ENCODE measurements at places on chromosomes 11 and 22.

DNA sequence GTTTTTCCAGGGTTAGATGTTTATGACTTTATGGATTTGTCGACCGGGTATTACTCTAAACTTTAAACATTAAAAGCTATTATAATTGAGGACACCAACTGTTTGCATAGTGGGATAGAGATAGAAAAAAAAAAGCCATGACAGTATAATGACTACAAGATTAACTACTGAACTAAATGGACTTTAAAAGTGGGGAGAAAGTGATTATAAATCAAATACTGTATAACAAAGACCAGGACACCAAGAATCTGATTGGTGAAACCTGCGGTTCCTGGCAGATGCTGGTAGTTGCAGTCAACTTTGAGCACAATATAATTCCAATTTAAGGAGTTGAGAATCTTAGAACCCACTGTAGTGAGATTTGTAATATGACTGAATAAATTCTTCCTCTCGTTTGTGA is 2.5 kb downstream of the CRKL start:
- DNase-seq: no peak

DNA sequence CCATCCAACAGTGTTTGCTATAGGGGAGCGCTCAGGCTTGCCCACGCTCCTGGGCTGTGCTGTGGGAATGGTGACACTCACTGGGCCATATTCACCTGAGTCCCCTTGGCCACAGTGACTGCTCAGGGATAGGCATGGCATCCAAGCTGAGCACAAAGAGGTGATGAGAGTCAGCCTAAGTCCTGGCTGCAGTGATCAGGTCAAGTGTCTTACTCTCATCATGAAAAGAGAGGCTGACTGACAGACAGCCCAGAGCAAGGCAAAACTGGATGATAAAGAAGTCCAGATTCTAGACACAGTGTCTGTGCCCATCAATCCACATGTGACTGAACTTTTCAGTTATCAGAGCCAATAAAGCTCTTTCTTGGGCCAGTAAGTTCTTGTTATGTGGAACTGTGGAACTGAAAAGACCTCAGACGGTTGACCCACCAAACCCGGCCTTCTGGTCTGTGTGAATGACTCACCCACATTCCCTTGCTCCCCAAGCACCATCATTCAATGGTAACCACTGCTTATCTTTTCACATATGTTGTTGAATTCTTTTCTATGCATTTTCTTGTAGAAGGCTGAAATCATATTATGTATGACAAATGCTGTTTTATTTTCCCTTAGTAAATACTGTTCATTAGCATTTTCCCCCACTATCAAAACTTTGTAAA is 43.2 kb upstream of the YPEL1 start:
- peak; percentile 77 for DNase-seq

GRCh38 chr11:128786507-128786906 is 80.6 kb downstream of the KCNJ1 start:
- no peak for DNase-seq

- DNase-seq: no peak
Measured at GRCh38 chr11:12099132-12099873, 11.1 kb upstream of the MICAL2 start.

GRCh38 chr11:1922481-1923081 is 3.1 kb downstream of the TNNT3 start:
- no peak for DNase-seq

DNA sequence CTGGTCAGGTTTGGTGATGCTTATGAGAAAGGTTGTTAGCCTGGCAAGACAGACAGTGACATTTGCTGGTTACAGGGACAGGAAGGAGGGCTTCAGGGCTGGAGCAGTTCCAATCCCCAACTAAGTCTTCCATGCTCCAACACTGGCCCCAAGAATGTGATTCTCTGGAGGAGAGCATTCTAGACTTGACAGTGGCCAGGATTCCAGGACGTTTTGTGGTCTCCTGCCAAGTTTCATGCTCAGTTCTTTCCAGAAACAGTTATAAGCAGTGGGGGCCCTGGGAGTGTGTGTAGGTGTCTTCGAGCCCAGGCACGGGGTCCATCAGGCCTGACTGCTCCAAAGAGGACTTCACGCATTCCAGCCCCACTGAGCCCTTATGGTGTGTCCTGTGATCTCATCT is 8.9 kb upstream of the GRK3 start:
- DNase-seq: peak; percentile 36

- peak; percentile 49 for DNase-seq
Measured at GRCh38 chr22:35638001-35638400, 10.2 kb upstream of the APOL6 start.

DNA sequence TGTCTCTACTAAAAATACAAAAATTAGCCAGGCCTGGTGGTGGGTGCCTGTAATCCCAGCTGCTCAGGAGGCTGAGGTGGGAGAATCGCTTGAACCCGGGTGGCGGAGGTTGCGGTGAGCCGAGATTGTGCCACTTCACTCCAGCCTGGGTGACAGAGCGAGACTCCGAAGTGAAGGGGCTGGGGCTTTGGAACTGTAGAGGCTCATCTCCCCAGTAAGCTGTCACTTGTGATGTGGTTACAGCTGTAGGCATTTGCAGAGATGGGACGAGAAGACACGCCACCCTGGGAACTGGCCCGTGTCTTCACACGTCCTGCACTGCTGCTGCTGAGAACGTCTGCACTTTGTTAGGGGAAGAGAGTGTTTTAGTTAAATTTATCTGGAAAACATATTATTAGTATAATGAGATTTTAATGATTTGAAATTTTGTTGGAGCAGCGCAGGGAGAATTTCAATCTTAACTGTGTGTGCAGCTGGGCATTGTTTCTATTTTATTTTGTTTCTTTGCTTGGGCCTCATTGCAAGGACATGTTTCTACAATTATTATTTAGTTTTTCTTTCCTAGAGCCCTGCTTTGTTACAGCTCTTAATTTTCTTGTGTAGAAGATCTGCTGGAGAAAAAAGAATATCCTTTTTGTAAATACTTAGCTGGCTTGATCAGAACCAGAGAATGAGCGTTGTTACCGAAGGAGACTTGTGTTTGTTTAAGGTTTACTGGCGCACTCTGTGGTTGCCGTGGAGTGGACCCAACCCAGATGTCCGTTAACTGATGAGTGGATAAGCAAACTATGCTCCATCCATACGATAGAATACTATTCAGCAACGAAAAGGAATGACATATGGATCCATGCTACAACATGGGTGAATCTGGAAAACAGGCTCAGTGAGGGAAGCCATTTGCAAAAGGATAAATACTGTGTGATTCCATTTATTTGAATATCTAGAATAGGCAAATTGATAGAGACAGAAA is 18.4 kb downstream of the PARVB start:
- peak; percentile 28 for DNase-seq

GRCh38 chr11:58771458-58771855 is 39.7 kb upstream of the GLYAT start:
- peak; percentile 36 for DNase-seq
